ENCODE measurements at places on chromosomes 1 and 21.

DNA sequence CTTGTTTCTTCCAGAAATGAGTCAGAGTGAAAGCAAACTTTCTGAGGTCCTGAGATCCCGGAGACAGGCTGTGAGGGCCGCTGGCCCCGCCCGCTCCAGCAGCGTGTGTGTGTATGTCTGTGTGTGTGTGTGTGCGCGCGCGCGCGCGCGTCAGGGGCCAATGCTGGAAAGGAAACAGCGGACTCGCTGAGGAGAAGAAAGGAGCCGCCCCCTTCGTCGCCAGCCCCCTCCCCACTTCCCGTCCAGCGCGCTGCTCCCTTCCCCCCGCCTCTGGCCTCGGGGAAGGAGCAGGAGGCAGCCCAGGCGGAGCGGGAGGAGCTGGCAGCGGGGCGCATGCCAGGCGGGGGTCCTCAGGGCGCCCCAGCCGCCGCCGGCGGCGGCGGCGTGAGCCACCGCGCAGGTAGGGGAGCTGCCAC is at the start of gene DISC1:
TSS of gene DISC1 (plus strand) at position 256 of the 416 bp plus-strand sequence. CDS start at position 334, 78 bp downstream.
- no peak for DNase-seq

GRCh38 chr1:156276532-156276931 is 6.1 kb downstream of the SMG5 start:
- no peak for DNase-seq

GRCh38 chr1:219514728-219515127 is 98.2 kb downstream of the ZC3H11B start:
- DNase-seq = no peak

GRCh38 chr1:7026169-7026568 is 240.9 kb downstream of the CAMTA1 start:
- DNase-seq = no peak

- no peak for DNase-seq
These were observed 41.7 kb downstream of the SLC30A1 start for GRCh38 chr1:211537253-211537652.

- DNase-seq = no peak
These were observed 21.3 kb downstream of the CD247 start for GRCh38 chr1:167496797-167497619.

- DNase-seq = no peak
These were observed 10.1 kb downstream of the HLX start for GRCh38 chr1:220889333-220889732.

DNA sequence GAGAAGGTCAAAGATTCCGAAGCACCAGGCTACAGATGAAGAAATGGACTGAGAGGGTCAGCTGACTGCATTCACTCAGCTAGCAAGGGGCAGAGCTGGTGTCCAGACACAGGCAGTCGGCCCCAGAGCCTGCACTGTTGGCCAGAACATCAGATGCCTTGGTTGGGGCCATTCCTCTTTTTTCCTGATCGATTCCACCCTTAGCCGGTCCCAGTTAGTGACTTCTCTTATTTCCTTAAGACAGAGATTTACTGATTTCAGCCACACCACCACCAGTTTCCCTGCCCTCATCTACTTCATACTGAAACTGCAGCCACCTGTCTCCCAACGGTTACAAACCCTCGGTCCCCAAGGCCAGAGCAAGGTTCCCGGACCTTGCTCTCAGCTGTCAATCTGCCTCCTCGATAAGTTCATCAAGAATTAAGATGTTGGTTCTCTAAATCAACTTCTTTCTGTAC is 11.5 kb downstream of the CD58 start:
- no peak for DNase-seq

GRCh38 chr1:109231066-109231465 is 17.3 kb downstream of the SARS1 start:
- no peak for DNase-seq

DNA sequence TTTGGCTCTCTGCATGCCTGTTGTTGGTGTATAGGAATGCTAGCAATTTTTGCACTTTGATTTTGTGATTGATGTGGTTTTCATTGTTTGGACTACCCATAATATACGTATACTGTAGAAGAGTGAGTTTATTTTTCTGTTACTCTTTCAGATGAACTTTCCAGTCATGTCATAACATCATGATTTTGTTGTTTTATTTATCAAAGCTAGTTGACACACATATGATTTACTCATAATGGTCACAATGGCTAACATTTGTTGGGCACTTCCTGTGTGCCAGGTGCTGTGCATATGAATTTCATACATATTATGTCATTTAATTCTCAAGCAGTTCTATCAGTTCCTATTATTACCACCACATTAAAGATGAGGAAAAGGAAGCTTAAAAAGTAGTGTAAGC is 98.1 kb upstream of the GUCA2B start:
- no peak for DNase-seq

DNA sequence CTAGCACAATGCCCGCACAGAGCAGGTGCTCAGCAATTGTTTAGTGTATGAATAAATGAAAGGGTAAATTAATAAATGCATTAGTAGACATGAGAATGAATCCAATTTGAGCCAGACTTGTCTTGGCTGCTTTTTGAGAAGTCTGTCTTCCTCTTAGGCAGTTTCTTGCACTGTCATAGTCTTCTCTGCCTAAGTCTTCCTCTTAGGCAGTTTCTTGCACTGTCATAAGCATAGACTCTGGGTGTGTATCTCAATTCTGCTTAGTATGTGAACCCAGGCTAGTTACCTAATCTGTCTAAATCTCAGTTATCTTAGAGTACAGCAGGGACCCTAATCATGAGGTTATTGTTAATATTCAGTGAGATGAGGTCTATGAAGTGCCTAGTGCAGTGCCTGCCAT is 27.2 kb downstream of the NHLH2 start:
- DNase-seq = no peak

DNA sequence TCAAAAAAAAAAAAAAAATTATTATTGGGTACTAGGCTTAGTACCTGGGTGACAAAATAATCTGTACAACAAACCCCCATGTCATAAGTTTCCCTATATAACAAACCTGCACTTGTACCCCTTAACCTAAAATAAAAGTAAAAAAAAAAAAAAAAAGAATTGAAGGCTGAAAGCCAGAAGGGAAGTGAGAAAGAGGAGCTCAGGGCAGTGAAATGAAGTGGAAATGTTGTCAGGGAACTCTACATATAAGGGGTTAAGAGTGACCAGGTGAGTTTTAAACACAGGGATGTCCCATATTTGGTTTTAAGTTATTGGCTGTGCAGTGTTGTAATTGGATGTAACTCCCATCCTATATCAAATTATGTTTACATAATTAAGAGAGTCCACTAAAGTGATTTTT is 85.7 kb upstream of the ABCD3 start:
- no peak for DNase-seq

DNA sequence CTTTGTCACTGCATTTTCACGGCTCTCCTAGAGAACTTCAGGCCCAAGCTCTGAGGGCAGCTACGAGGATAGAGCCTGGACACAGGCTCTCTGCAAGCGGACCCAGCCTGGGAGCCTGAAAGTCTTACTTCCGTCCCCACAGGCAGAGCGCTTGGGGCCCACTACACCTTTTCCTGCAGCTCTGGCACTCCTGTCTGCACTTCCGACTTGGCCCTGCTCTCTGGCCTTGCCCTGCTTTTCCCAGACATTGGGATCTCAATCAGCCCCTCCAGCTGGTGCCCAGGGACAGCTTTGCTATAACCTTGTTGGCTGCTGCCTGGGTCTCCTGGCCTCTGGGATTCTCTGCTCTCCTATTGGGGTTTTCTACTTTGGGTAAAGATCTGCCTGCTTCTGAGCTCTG is 27.6 kb downstream of the WNT4 start:
- no peak for DNase-seq

DNA sequence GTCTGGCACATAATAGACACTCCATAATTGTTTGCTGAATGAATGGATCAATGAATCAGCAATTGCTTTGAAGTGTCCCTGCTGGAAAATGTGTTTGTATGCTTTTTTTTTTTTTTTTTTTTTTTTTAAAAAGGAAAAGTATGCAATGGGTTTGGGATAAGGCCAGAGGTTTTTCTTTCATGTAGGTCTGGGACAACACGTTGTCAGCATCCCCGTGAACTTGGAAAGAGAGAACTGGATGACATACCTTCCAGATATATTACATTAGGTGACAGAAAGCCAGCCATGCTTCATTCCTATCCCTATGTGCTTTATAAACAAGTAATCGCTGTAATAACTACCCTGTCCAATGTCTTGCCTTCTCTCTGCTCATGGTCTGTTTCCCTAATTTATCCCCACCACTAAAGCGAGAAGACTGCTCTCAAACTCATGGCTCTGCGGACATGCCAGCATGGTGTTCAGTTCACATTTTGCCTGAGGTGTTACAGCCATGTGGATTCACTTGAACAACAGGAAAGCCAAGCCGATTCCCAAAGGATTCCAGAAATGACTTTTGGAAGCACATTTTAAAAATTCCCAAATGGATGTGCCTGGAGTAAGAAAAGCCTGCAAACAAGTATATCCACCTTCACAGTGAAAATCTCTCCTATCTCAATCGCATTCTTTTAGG is 34.8 kb upstream of the GREM2 start:
- DNase-seq = no peak

DNA sequence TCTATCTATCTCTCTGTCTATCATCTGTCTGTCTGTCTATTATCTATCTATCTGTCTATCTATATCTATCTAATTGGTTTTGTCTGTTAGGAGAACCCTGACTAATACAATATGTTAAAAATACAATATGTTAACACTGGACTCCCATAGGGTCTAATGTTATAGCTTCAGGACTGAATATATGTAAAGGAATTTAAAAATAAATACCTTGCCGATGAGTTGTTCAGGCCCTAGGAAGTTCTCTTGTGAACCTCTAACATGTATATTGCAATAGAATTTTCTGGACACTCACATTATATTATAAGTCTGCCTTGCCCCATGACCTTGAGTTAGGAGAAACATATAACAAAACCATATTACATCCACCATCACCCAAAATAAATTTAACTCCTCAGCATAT is 900.6 kb downstream of the NCAM2 start:
- no peak for DNase-seq

DNA sequence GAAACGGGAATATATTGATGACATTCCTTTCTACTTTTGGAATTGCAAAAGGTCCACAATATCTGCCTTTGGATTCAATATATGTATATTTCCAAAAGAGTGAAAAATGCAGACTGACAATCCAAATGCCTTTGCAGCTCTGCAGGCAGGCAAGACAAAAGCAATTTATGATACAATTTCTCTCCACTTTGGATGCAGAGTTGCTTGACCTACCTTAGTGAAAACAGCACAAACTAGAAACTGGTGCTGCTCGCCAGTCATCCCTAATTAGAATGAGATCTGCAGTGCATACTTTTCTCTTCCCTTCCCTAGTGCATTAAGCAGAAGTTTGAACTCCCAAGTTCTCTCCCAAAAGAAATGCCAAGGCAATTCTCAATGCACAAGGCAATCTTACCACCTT is 56.8 kb downstream of the KIAA0319L start:
- no peak for DNase-seq

DNA sequence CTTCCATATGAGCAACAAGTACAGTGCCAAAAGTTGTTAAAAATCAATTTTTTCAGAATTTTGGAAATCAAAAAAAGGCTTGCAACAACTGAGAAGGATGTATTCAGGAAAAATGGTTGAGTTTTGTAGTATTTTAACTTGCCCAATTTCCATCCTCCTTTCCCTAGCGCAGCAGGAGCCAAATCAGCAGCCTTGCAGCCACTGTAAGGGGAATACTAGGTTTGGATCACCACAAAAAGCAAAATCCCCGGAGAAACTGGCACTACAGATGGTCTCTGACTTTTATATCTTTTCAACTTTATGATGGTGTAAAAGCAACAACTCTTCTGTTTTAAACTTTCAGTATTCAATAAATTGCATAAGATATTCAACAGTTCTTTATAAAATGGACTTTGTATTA is 17.9 kb downstream of the DBT start:
- DNase-seq = no peak

DNA sequence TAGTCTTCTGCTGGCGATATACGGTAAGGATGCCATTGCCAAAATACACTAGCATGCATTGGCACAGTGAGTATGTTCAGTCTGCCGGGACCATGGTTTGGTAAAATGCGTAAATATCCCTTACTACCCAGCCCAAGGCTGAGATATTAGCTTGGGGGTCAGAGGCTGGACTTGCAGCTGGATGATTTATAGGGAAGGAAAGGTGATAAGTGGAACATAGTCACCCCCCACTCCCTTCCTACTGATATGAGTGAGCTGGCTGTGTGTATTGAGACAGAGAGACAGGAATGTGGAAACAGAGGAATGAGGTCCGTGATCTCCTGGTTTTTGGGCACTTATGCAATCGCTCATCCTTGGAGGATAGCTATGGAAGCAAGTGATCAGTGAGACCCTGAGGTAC is 642.8 kb downstream of the KCNT2 start:
- DNase-seq = no peak

- no peak for DNase-seq
These were observed 169.9 kb downstream of the KCNT2 start for GRCh38 chr1:196438329-196438728.

DNA sequence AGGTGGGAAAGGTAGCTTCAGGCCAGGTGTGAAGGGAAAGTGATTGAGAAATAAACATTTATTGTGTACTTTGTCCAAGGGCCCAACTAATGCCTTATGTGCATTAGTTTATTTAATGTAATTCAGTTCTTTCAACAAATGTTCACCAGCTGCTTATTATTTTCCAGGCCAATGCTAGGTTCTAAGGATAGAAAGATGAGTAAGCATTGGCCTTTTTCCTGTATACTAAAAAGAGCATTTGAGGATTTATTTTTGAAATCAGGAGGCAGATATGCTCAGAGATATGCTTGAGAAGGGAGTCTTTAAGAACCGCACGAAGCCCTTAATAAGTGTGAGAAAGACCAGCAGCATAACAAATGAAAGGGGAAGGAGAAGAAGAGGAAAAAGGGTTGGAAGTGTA is 32.0 kb downstream of the CLCA1 start:
- DNase-seq = no peak

DNA sequence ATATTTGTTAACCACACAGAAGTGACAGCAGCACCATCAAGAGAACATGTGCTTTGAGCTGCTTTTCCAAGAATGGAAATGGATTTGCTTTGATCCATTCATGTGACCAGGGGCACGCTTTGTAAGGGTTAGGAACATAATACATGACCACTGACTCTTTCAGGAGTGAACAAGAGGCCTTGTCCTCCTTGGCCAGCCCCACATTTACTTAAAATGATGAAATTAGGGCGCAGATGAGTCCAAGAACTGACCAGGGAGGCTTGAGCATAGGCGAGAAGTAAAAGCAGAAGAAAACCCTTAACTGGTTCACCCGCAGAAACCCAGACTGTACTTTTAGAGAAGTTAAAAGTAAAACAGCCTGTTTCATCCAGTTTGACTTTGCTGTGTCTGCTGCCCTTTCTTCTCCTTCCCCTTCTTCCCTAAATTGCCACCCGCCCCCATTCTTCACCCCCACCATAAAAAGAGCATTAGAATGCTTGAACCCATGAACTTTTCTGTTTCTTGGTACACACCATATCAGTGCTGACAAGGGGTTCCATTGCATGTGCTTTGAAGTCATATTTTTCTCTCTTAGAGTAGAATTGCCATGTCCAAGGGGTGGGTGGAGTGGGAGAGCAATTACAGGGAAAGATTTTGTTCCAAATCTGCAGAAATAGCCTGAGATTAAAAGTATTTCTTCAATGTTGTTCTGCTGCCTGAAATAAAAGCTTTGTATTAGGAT is 2.6 kb upstream of the GLUL start:
- DNase-seq = no peak

- no peak for DNase-seq
These were observed 3.0 kb upstream of the PPIE start for GRCh38 chr1:39735731-39736130.

- DNase-seq = no peak
These were observed 548 bp upstream of the CDC20 start for GRCh38 chr1:43358121-43358745.

- no peak for DNase-seq
These were observed 22.0 kb downstream of the PANK4 start for GRCh38 chr1:2504225-2504948.
